ENCODE measurements at places on chromosomes 1 and 21.

DNA sequence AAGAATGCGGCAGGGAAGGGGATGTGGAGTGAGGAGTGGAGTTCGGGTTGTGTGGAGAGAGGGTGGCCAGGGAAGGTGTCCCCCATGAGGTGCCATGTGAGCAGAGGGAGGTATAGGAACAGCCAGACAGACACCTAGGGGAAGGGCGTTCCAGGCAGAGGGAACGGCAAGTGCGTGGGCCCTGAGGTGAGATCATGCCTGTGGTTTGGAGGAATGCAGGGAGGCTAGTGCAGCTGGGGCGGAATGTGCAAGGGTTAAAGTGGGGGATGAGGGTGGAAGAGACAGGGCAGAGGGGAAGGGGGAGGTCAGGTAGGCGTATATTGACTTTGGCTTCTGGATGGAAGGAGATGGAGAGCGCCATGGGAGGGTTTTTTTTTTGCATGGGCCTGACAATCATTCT is 31.6 kb upstream of the PADI6 start:
- DNase-seq: no peak

GRCh38 chr1:106979371-106979770 is 77.1 kb upstream of the PRMT6 start:
- no peak for DNase-seq

GRCh38 chr21:45713613-45714012 is 70.1 kb downstream of the PCBP3 start:
- no peak for DNase-seq

DNA sequence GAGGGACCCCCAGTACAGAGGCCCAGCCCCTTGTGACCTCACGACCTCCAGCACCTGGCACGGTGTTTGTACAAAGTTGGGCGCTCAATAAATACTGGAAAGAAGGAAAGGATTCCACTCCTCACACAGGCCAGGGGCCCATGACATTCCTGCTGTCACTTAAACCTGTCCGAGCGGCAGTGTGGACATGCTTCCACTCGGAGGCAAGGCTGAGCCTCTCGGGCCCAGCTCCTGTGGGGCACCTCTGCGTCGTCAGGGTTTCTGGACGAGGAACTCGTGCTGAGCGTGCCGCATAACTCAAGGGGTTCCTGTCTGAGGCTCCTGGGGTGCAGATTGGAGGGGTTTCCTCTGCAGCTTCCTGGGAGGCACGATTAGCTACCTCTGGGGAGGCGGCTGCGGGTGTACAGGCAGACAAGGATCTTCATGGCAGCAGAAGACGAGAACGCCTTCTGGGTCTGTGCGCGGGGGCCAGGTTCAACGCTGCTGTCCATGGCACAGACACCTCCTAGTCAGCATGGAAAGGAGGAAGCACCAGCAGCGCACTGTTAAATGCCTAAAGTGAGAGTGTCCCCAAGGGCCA is 3.6 kb upstream of the SMIM1 start:
- DNase-seq: no peak

DNA sequence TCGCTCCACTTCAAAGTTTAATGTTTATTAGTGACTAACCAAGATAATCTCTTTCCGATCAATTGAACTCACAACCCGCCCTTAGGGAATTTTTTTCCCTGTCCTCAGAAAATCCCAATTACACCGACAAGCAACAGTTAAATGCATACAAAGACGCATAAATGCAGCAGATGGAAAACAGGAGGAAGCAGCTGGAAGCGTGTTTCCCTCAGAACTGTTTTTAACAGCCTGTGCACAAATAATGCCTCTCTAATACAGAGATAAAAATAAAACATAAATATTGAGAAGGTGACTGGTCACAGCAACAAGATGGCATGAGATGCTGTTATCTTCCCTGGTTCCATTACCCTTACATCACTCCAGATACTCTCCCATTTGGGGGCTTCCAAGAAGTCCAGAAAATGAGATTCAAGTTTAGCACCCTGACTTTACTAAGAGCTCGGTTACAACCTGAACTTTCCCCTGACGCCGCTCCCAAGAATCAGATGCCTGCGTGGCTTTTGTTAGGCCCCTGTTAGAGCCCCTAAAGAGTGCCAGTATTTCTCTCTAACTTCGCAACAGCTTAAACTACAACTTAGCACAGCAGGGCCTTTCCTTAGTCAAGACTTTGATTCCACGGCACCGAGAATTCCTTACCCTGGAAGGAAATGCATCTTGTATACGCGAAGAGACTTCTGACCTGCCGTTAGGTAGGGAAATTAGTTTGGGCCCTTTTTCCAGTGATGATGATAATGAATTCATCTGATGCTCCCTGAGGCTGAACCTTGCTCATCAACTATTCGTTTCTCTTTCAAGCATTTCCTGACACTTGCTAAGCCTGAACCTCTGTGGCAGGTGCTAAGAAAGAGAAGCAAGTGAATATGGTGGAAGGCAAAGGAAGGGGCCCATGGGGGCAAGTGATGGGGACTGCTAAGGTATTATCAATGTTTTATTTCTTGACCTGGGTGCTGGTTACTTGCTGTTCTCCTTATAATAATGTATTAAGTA is 137.7 kb upstream of the SMYD2 start:
- no peak for DNase-seq
